CD4-positive, alpha-beta T cell treated with Interferon alpha-2 for 1 hour (primary cell): ENCODE measurements at places on chromosomes 6 and 20.

DNA sequence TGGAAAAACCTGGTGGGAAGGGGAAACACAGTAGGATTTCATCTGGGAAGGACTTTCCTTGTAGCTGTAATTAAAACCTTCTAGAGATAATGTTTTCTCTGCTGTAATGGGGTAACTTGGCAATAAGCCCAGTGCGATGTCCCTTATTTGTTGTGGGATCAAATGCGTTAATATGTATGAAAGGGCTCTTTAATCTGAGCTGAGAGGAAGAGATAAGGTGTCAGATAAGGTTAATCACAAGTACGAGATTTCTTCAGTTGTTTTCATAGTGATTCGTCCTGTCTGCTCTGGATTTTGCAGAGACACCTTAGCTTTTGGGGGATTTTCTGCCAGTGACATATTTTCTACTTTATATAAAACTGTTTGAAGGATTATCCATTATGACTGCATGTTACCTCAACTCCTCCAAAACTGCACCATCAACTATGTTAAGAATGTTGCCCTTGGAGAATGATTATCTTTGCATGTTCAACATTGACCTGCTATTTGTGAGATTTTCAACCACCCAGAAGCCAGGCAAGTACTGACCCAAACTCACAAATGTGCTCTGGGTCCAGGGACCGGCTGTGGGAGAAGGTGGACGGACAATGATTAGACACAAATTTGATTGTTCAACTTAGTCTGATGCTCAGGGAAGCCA is 21.2 kb upstream of the ELOVL5 start:
- no peak for DNase-seq

DNA sequence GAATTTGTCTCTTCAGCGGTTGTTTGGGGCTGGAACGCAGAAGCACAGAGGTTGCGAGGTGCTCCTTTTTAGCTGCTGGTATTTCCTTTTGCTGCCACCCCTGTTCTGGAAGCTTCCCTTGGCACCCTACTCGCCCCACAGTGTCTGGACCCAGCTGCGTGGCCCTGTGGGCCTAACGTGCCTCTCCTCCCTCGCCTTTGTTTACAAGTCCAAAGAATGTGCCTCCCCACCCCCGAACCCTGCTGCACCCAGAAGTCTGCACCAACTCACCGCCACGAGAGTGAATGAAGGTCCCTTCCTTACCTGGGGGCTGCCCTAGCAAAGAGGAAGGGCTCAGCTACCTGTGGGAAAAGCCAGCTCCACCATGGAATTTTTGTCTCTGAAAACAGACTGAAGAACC is 139.7 kb upstream of the RPS6KA2 start:
- DNase-seq: no peak

DNA sequence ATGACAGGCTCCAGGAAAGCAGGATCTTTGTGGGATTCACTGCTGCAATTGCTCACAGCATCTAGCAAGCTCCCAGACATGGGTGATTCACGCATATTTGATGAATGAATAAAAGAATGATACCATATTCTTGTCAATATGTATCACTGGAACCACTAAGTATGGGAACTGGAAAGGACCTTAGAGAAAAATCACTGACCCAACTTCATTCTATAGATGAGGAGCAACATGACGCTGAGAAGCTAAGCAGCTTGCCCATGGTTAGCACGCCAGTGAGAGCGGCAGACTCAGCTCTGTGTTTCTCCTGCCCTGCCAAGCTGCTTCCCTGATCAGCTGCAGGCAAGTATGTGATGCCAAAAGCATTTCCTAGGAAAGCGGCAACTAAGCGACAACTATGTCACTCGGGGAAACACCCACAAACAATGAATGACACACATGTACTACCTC is 66.8 kb downstream of the PPP1R3G start:
- DNase-seq: no peak

DNA sequence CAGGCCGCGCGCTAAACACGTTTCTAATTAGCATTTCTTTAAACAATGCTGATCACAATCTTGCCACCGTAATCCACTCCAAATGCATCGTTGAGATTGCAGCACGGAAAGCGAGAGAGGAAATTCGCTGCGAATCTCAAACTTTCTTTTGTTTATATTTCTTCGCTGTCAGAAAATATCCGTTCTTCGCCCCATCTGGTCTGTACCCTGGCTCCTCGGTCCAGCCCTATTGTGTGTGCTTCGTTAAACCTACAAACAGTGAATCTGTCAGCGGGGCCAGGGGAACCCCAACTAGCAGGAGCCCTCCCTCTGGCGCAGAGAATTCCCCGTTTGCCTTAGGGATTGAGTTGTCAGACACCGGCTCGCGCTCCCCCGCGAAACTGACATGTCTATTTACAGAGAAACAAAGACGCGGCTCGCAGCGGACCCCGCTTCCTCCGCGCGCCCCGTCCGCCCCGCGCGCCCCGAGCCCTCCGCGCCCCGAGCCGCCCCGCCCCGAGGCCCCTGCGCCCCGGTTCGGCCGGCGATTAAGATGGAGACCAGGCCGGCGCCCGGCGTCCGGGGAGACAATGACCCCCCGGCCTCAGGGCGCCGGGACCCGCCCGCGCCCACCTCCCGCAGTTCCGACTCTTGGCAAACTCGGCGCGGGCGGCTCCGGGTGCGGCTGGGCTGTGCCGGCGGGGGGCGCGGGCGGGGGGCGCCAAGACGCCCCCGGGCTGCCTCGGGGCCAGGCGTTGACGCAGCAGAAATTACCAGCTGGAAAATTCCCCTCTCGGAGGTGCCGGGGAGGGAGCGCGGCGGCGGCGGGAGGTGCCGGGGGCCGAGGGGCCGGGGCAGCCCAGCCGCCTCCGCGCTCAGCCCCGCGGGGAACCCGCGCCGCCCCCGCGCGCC is 874 bp downstream of the ZBTB46 start:
- DNase-seq: no peak

DNA sequence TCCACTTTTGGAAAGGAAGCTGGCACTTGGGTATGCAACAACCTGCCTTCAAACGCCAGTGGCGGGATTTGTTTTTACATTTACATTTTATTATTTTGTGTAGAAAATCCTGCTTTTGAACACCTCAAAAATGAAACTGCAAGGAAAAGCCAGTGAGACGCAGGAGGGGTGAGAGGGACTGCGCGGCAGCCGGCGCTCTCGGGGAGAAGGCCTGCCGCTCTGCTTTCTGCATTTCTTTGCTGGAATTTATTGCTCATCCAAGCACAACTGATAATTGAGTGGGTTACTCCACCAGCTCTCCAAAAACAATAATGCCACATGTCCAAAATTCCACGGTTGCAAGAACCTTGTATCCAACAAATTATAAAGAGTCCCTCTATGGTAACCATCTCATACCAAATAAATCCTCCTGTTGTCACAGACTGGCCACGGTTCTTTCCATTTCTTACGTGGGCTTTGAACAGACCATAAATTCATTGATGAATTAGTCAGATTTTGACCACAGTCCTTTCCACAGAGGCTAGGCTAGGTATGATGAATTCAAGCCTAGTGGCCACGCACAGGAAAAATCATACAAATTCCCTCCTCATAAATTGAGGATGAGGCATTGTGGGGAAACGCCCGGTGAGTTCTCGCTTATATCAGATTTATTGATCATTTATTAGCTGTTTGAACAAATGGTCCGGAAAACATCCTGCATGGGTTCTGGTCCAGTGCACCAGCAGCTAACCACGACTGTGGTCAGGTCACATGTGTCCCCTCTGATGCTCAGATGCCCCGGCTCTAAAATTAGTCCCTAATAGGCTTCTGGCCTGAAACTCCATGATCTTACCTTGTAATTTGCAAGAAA is 31.6 kb upstream of the FOXC1 start:
- no peak for DNase-seq

- DNase-seq: no peak
Measured at GRCh38 chr20:62624325-62624690, 18.0 kb upstream of the SLCO4A1 start.

GRCh38 chr6:26743157-26743821 is 83.7 kb upstream of the ZNF322 start:
- DNase-seq: no peak

GRCh38 chr6:117829594-117830319 is 77.3 kb upstream of the SLC35F1 start:
- DNase-seq: no peak

DNA sequence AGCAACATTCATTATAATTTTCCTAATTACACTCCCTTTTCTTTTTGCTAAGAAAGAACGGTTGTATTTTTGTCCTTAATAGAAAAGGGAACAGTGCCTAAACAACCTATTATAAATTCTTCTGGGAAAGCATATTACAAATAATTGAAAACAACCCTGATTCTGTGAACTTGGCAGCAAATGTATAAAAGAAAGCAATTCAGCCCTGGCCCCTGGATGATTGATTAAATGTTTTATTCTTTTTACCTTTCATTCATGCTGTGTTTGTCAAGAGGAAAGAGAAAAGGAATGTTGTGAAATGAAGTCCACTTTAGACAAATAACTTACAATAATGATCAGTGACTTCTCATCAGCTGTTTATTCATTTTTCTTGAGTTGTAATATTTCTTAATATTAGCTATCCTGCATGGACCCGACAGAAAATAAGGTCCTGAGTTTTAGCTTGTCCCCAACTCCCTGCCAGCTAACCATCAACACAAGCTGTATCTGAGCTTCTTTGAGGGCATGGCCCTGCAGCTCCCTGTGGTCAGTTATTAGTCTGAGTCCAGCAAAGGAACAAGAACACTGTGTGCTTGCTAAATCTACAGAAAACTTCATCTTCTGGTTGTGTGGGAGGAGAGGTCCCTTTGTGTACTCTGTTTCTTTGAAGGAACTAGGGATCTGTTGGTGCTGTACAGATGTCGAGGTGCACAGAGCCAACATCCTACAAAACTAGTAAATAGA is 248.2 kb downstream of the LAMA2 start:
- no peak for DNase-seq

DNA sequence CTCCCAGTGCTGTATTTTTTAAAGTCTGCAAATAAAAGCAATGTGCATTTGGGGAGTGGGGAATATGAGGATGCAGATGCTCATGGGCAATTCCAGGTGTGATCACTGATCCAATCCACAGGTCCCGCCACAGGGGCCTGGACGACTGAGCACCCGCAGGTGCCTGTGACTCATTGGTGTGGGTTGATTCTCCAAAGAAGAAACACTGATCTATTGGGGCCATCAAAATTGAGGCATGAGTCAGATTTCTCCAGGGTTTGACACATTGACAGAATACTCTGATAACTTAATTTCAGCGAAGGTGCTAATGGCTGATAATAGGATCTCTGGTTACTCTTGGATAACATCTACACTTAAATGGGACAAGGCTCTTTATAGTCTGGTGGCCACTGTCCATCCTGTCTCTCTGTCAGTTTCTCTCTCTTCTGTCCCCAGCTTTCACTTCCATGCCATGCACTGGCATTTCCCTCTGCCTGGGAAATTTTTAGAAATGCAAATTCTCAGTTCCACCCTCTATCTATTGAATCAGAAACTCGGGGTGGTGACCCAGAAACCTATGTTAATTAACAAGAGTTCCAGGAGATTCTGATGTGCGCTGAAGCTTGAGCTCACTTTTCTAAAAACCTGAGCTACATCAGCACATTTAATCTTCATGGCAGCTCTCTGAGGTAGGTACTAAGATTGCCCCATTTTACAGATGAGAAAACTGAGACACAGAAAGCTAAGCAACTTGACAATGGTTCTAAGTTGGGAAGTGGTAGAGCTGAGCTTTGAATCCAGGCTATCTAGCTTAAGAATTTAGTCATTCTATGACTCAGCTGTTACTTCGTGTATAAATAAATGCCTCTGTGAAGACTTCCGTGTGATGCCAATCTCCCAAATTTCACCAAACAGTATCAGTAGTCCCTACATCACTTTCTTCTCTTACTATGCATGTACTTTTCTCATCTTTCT is 10.2 kb upstream of the RCAN2 start:
- no peak for DNase-seq

- DNase-seq: no peak
Measured at GRCh38 chr6:120826253-120826652, 508.0 kb downstream of the TBC1D32 start.

DNA sequence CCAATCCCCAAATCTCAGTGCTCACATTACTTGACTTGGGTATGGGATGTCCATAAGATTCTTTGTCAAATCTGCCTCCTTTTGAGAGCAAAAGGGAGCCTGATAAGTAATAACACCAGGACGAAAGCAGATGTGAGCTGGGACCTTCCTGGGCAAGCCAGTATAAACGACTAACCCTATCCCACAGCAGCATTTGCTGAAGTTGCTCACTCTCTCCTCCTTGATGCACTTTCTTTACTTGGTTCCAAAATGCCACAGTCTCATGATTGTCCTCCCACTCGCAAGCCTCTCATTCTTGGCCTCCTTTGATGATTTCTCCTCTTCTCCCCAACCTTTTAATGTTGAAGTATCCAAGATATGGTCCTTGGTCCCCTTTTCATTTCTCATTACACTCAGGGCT is 44.7 kb upstream of the TAGAP start:
- no peak for DNase-seq

DNA sequence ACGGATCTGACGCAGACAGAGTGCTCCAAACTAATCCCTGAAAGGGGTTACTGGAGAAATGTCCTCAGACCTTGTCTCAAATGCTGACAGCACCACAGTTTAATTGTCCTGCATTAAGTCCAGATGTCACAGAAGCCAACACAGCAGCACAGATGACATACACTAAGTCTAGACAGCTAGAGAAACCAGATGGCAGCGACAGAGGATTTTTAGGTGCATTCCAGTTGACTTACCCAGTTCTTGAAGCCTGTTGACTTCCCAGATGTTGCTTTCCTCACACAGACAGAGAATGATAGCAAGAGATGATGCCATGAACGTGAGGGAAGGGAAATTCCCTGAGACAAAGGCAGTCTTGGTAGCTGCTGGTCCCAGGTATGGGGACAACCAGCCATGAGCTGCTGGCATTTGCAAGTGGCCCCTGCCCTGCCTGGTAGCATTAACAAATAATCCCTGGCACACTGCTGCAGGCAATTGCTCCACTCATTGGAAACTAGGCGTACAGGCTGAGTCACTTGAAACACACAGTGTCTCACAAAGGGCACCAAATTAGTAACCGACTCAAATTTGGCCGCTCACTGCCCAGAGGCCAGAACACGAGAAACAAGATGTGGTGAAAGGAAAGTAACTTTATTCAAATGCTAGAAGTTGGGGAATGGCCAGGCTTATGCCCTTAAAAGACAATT is 52.2 kb downstream of the ADGB start:
- no peak for DNase-seq

DNA sequence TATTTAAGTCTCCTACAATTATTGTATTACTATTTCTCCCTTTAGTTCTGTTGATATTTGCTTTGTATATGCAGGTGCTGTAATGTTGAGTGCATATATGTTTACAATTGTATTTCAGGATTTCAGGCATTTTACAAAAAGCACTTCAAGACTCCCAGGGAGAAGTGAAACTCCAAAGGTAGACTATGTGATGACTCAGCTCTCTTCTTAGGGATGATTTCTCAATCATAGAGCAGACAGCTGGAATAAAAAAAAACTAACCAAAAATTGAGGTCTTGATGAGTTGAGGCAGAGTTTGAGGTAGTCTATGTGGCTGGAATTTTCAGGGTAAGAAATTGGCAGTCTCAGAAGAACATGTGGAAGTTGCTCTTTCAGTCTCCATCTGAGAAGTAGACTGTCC is 786.1 kb downstream of the TFAP2A start:
- no peak for DNase-seq

- DNase-seq: no peak
Measured at GRCh38 chr6:53419026-53419425, 70.3 kb upstream of the ELOVL5 start.
